ENCODE measurements at places on chromosomes 6 and 20.

- no peak for DNase-seq
Observed at GRCh38 chr20:54793291-54793992, 318.0 kb downstream of the DOK5 start.

DNA sequence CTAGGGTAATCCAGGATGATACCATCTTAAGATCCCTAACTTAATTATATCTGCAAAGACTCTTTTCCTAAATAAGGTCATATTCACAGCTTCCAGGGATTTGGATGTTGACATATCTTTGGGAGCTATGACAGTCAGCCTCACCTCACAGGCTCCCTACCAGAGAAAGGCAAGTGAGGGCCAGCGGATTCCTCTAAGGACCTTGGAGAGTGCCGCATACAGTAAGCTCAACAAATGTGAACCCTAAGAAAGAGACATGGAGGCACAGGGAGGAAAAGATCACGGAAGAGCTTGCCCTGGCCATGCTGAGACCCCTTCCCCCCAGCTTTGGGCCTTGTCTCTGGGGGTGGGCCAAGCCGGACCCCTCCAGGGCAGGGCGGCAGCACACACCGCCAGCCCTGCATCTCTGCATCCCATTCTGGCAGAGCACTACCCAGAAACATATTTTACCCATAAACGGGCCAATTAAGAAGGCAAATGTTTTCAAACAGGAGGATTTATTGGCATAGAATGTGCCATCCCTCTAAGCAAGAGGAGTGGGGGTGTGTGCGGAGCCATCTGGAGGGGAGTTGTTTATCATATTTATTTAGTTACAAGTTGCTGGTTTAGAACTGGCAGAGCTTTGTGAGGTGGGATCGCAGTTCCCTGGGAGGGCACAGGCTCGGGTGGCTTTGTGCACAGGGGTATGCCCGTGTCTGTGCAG lies 55.4 kb downstream of the CHMP4B start:
- no peak for DNase-seq

DNA sequence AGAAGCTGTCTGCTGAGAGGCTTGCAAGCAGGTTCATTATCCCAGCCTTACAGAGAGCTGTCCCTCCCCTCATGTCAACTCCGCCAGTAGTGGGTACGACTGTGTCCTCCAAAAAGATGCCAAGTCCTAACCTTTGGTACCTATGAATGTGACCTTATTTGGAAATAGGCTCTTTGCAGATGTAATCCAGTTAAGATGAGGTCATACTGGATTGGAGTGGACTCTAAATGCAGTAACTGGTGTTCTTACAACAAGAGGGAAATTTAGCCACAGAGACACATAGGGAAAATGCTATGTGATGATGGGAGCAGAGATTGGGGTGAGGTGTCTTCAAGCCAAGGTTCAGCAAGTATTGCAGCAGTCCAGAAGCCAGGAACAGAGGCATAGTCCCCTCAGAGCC lies 90.8 kb upstream of the FOXP4 start:
- DNase-seq = no peak

DNA sequence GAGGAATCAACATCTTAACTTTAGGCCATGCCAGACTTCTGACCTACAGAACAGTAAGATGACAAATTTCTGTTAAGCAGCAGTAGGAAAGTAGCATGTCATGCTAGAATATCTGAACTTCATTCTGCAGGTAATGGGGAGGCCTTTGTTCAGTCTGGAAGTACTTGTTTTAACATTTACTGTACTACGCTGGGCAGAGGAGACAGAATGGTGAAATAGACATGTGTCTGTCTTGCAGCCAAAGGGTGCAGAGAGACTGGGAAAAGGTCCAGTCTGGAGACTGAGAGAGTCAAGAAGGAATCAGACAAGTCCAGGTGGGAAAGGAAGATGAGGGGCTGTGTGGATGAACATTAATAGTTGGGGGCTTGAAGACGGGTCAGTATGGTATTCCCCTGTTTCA lies 17.5 kb upstream of the ZBTB2 start:
- DNase-seq = no peak

GRCh38 chr6:170443151-170443662 lies 109.9 kb downstream of the PSMB1 start:
- DNase-seq = no peak

- DNase-seq = no peak
Observed at GRCh38 chr6:110296241-110297025, 61.7 kb downstream of the METTL24 start.

GRCh38 chr6:6505111-6505510 lies 83.4 kb upstream of the LY86 start:
- DNase-seq = no peak

GRCh38 chr6:112504621-112505020 lies 157.5 kb downstream of the RFPL4B start:
- DNase-seq = no peak

GRCh38 chr6:34276881-34277762 lies 28.3 kb upstream of the SMIM29 start:
- no peak for DNase-seq

DNA sequence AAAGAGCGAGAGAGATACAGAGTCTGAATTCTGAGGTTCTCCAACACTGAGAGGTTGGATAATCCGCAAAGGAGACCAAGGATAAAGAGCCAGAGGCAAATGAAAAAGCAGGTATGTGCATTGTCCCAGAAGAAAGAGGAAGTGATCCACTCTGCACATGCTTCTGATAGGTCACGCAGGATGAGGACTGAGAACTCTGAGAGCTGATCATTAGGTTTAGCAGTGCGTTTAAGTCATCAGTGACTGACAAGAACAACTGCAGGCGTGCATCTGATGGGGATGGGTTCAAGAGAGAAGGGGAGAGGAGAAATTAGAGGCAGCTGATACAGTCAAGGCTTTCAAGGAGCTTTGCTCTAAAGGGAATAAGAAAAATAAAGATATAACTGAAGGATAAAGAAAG lies 301.2 kb upstream of the SGK1 start:
- no peak for DNase-seq

- no peak for DNase-seq
Observed at GRCh38 chr20:62287759-62288534, 14.8 kb upstream of the ADRM1 start.

- no peak for DNase-seq
Observed at GRCh38 chr20:46046588-46047310, 17.7 kb downstream of the SLC12A5 start.

DNA sequence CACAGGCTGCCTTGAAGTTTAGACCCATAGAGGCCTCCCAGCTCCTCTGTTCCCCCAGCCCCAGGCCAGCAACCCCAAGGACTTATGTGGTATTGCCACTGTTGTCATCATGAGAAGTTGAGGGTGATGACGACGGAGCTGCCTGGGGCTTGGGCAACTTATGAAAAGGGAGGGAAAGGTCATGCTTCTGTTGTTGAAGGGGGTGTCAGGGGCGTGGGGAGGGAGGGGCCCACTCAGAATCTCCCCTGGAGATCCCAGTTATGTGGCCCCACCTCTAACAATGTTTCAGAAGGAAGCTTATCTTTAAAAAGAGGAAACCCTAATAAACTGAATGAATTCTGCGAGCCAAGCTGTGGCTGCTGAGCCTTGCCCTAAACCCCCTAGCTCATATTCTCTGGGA lies 4.2 kb downstream of the ADTRP start:
- DNase-seq = no peak

GRCh38 chr6:31357886-31358285 lies 907 bp upstream of the HLA-B start:
- no peak for DNase-seq

DNA sequence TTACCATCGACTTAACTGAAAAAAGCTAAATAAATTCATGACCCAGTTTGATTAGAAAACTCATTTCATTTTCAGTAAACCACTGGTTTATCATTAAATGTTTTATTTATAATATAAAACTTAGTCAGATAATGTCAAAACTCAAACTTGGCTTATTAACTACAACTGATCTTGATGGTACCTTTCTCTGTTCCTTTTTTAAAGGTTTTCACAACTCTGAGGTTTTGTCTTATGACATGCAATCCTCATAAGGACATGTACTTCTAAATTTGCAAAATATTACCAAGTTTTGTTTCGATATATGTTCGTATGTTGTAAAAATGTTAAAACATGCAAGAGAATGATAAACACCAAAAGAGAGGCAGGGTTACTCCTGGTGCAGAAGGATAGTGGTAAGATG lies 82.5 kb upstream of the PDE10A start:
- no peak for DNase-seq

- no peak for DNase-seq
Observed at GRCh38 chr20:63072991-63073737, 66.4 kb upstream of the BHLHE23 start.

DNA sequence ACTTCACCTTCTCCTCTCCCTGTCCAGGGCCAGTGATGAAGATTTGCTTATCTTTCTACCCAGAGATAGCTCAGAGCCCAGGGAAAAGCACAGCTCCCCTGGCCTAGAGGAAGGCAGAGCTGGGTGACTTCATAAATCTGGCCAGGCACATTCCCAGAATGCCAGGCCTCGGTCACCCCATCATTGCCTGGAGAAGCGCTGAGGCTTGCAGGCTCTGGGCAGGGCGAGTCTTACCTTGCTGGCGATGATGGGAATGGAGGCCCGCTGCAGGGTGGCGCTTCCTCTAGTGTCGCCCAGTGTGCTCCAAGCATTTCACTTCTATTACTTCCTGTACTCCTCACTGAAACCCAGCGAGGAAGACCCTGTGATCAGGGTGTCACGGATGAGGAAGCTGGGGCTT lies 60.1 kb downstream of the DAAM2 start:
- no peak for DNase-seq

GRCh38 chr6:166959911-166960608 lies 3.7 kb upstream of the RNASET2 start:
- DNase-seq = no peak

DNA sequence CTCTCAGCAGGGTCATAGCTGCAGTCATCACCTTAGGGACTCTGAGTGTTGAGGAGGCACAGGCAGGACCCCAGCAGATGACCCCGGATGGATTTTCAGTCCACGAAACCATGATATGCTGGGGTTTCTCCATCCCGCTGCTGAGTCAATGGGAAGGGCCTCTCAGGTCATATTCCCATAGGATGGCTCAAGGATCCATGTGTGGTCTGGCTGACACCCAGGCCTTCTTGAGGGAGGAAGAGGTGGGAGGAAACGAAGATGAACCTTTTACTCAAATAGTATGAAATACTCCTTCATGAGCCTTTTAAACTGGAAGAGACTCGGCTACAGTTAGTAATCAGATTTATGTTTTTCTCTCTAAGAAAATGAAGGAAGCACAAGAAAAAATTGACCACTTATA lies 10.3 kb upstream of the RALY start:
- DNase-seq = no peak

GRCh38 chr20:47295921-47296426 lies 60.5 kb downstream of the ZMYND8 start:
- DNase-seq = no peak

GRCh38 chr6:30264743-30265142 lies 51.5 kb upstream of the TRIM26 start:
- no peak for DNase-seq

- DNase-seq = no peak
Observed at GRCh38 chr6:157614026-157614568, 208.9 kb upstream of the SNX9 start.

DNA sequence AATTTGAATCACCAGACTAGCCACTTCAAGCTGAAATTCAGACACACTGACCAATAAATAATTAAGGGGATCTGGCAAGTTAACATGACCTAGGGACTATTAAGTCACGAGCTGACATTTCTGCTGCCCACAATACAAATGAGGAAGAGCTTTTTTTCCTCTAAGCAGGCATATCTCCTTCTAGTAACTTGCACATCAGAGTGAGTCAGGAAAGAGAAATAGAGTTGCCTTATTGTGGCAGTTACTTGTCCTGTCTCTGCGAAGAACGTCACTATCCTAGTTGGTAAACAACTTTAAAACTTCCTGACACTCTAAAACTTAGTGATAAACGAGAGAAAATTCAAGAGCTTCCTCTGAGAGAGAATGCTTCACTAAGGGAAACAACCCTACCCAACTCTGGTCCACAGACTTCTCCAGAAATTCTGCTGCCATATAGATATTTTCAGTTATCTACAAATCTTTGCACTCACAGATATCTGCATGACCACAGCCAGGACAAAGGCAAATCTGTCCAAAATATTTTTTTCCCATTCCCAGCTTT lies 4.2 kb downstream of the PLA2G7 start:
- DNase-seq = no peak

GRCh38 chr6:143252961-143253360 lies 192.3 kb downstream of the AIG1 start:
- no peak for DNase-seq

GRCh38 chr20:16201191-16201590 lies 372.1 kb downstream of the KIF16B start:
- no peak for DNase-seq

DNA sequence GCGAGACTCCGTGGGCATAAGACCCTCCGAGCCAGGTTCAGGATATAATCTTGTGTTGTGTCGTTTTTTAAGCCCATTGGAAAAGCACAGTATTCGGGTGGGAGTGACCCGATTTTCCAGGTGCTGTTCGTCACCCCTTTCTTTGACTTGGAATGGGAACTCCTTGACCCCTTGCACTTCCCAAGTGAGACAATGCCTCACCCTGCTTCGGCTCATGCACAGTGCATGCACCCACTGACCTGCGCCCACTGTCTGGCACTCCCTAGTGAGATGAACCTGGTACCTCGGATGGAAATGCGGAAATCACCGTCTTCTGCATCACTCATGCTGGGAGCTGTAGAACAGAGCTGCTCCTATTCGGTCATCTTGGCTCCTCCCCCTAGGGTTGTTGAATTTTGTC lies 307.7 kb upstream of the DEFB115 start:
- DNase-seq = no peak

- no peak for DNase-seq
Observed at GRCh38 chr6:149169761-149170511, 147.6 kb upstream of the TAB2 start.

DNA sequence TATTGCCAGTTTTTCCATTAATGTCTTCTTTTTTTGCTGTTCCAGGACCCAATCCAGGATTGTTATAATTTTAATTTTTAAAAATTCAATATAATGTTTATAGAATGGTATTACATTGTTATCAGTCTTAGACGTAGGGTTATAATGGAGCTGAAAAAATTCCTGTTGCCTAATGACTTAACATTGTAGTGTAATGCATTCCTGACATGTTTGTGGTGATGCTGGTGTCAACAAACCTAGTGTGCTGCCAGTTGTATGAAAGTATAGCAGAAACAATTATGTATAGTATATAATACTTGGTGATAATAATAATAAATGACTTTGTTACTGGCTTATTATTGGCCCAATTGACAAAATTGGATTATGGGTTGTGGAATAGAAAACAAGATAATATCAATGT lies 30.4 kb downstream of the KIZ start:
- no peak for DNase-seq
